CD4-positive, CD25-positive, alpha-beta regulatory T cell (primary cell): ENCODE measurements at places on chromosomes 6 and 20. TPM values are rescaled to one million over a fixed set of nuclear protein-coding genes. Genes with fewer than 3 reads are reported as not detected.

DNA sequence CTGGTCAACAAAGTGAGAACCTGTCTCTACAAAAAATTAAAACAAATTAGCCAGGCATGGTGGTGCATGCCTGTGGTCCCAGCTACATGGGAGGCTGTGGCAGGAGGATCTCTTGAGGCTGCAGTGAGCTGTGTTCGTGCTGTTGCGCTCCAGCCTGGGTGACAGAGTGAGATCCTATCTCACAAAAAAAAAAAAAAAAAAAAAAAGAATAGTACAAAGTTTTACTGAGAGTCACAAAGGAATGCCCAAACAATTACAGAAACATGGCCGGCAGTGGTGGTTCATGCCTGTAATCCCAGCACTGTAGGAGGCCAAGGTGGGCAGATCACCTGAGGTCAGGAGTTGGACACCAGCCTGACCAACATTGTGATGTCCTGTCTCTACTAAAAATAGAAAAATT is 14.8 kb upstream of the DSTN start:
- no peak for DNase-seq

LPA gene
- not detected for total RNA-seq

SYNDIG1 gene
- total RNA-seq: not detected

DNA sequence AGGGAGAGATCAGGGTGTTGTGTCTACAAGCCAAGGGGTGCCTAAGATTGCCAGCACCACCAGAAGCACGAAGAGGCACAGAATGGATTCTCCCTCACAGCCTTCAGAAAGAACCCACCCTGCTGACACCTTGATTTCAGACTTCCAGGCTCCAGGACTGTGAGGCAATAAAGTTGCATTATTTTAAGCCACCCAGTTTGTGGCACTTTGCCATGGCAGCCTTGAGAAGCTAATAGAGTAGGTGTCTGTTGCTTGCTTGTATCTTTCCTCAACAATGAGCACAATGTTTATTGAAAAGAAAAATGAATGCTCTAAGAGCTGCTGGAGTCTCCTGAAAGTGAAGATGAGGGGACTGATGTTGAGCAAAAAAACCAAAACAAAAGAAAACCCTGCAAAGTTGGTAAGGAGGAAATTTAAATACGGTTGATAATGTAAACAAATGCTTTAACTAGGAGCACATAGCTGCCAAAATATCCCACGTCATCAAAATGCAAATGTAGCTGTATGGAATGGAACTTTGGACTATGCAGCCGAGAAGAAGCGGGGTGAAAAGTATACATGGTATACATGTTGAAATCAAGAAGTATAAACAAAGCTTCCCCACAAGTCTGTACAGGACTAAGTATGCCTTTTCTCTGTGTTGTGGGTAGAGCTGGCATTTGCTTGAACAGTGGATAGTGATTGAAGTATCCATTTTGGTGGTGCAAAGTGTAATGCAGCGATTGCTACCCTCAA is 8.0 kb downstream of the IL20RA start:
- no peak for DNase-seq

DDX39B gene
- total RNA-seq: 603 TPM

HDGFL1 gene
- total RNA-seq: not detected

- peak; percentile 85 for DNase-seq
Observed at GRCh38 chr6:106117579-106117978, 31.4 kb downstream of the PRDM1 start.

GRCh38 chr6:72757048-72757447 is 135.2 kb downstream of the KCNQ5 start:
- no peak for DNase-seq

IL17F gene
- 0.64 TPM for total RNA-seq

DNA sequence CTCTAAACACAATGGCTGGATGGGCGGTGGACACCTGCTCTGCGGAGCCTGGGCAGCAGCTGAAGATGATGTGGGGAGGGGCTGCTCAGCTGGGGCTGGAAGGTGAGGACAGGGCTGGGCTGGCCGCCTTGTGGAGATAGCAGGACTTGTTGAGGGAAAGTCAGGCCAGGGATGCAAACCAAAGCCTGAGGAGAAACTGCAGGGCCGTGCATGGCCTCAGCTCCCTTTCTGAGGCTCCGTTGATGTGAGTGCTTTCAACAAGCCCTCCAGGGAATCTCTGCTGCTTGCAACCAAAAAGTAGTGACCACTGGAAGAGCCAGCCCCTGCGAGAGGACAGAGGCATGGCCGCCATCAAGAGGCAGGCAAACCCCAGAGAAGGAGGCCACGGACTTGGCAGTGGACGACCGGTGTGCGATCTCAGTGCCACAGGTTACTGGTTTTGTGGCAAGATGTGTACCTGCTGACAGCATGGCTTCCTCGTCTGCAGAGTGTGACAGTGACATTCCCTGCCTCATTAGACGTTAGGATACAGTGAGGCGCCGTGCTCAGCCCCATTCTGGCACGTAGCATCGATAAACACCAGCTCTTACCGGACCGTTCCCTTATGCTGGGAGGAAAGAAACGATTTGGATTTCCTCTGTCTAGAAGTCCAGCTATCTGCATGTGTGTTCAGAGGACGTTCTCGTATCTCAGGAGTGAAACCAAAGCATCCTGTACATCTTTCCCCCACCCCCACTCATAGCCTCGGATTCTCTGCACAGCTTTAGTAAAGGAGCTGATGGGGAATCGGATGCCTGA is 37.9 kb downstream of the ERMARD start:
- DNase-seq: no peak

DNA sequence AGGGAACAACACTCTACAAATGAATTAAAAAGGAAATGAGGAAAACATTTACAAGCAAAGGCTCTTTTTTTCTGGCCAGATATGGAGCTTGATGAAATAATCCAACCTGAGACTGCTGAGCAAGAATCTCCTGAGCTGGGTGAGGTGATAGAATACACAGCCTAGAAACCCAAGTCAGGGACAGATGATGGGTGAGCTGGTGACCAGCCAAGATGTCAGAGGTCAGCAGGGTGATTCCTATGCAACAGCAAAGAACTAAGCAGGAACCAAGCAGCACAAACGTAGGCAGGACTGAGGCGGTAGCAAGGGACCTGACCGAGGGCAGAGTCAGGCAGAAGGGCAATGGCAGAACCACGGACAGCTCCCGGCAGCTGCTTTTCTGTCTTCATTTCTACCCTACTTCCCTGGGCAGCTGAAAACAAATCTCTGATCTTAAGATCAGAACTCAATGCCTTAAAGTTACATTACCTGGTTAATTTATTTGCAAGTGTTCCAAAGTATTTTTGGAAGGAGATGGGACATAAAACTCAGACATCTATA is 75.1 kb downstream of the CDC40 start:
- no peak for DNase-seq

GRCh38 chr20:61812121-61812844 is 253.4 kb downstream of the TAF4 start:
- DNase-seq: no peak

GRCh38 chr20:47419953-47420514 is 63.5 kb upstream of the ZMYND8 start:
- no peak for DNase-seq

GRCh38 chr6:89530982-89531381 is 98.0 kb downstream of the ANKRD6 start:
- DNase-seq: no peak

GRCh38 chr20:3932681-3933080 is 43.5 kb downstream of the PANK2 start:
- no peak for DNase-seq

- DNase-seq: no peak
Observed at GRCh38 chr6:137259349-137259748, 40.2 kb upstream of the IFNGR1 start.

DNA sequence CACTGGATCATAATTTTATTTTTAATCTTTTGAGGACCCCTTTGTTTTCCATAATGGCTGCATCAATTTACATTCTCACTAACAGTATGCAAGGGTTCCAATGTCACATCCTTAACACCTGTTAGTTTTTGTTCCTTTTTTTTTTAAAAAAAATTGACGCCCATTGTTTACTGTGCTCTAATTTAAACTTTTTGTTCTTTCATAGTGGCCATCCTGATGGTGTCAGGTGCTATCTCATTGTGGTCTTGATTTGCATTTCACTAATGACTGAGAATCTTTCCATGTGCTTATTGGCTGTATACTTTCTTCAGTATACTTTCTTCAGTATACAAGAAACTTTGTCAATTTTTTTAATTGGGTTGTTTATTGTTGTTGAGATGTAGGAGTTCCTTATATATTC is 347.0 kb downstream of the RNGTT start:
- no peak for DNase-seq

- DNase-seq: no peak
Observed at GRCh38 chr20:40802886-40803285, 113.8 kb upstream of the MAFB start.

DNA sequence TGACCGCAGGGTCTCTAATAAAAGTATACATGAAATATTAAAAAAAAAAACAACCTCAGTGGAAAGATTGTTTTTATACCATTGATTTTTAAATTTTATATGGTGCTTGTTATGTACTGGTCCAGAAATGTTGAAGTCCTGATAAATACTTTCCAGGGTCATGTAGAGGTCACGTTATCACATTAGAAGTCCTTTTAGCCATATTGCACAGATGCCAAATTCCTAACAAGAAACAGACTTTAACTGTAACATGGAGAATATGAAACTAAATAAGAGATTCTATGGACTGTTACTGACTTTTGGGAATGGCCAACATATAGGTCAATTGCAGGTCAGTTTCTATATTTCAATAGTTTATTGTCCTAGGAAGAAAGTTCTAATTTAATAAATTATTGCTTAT is 89.0 kb downstream of the ADGRB3 start:
- no peak for DNase-seq

- no peak for DNase-seq
Observed at GRCh38 chr6:51824940-51825339, 262.5 kb downstream of the PKHD1 start.
